ENCODE measurements at places on chromosomes 3 and 15.
A peak's percentile ranks its signal among the peaks of the same experiment; 100 is the strongest.

- no peak for DNase-seq
Measured at GRCh38 chr3:197014024-197014423, 15.6 kb downstream of the MELTF start.

DNA sequence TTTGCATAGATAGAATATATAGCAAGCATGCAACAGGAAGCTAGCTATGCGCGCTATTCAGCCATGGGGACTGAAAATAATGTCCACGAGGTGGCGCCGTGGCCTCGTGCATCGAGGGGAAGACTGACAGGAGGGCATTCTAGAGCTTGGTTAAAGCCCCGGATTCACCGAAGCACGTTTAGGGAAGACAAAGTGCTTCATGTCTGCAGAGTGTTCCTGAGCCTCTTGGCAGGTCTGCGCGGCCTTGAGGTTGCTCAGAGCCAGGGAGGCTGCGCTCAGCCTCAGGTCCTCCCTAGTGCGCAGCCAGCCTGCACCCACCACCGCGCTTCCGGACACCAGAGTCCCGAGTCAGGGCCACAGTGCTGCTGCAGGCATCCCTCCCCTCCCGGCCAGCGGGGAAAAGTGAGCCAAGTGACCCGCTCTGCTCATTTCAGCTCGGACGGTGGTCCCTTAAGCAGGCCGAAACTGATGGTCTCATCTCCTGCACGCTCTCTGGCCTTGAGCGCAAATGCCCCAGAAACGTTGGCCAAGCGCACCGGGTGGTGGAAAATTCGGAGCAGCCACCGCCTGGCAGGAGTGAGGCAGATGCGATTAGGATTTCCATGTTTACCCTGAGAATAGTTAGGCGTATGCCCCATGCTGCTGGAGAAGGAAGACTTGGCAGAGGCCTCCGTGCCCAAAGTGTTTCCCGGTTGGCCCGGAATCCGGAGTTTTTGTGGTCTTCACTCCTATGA, 24.8 kb downstream of the GABRA5 start:
- peak; percentile 79 for DNase-seq

GRCh38 chr15:41878355-41878699, 15.5 kb downstream of the SPTBN5 start:
- no peak for DNase-seq

- DNase-seq: no peak
Measured at GRCh38 chr15:82051664-82052063, 5.8 kb upstream of the MEX3B start.

GRCh38 chr3:9226326-9226725, 23.1 kb downstream of the SRGAP3 start:
- DNase-seq: peak; percentile 76

- no peak for DNase-seq
Measured at GRCh38 chr3:116186049-116186448, 259.2 kb downstream of the LSAMP start.

- DNase-seq: no peak
Measured at GRCh38 chr3:107977221-107978130, 113.4 kb downstream of the CD47 start.

- no peak for DNase-seq
Measured at GRCh38 chr3:185528532-185528931, 23.9 kb downstream of the LIPH start.

GRCh38 chr3:66110840-66111239, 72.1 kb upstream of the MAGI1 start:
- DNase-seq: no peak

DNA sequence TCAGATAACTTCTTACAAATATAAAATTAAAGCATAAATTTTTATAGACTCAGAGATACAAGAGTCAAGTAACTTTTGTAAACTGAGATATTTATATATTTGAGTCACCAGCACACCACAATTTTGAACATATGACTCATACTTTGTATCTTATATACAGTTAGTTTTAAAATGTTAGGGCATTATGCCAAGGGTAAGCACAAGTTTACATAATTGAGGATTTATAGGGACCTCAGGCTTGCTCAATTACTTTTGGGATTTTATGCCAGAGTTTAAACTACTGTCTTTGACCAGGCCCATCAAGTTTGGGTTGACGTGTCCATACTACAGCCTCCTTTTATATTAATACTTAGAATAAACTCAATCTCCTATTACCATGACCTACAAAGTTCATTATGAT, 7.4 kb upstream of the FGF7 start:
- no peak for DNase-seq

DNA sequence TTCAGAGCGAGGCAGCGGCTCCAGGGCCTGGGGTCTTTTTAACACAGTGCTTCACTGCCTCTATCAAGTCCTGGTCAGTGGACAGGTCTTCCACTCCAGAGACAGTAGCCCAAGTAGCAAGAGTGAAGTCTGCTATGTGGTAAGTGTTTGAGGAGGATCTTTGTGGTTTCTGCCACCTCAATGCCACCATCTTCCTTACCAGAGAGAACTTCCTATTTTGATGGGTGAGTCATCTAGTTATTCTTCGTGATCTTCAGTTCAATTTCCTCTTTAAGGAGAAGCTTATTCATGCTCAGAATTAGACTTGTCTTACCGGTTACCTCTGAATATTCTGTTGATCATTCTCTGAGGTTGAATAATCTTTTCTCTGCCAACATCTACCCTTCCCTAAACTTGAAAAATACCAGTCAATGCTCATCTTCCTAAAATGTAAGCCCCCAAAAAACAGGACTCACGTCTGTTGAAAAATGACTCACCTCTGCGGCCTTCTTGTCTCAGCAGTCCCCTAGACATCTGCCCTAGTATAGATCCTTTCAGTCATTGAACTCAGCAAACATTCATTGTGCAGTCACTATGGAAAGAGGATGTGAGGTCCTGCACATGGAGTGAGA, 32.2 kb upstream of the BCL6 start:
- no peak for DNase-seq

- no peak for DNase-seq
Measured at GRCh38 chr3:152236716-152237115, 32.0 kb upstream of the MBNL1 start.

DNA sequence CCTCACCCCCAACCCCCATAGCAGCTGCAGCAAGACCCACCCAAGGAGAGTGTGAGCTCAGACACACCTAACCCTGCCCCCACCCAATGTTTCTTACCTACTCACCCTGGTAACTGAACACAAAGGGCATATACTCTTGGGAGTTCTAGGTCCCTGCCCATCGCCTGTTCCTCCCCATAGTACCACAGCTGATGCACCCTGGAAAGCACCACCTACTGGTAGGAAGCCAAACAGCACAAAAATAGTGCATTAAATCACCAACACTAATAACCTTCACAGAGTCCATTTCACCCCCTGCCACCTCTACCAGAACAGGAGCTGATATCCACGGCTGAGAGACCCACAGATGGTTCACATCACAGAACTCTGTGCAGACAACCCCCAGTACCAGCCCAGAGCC, 245.2 kb downstream of the EFHB start:
- no peak for DNase-seq

DNA sequence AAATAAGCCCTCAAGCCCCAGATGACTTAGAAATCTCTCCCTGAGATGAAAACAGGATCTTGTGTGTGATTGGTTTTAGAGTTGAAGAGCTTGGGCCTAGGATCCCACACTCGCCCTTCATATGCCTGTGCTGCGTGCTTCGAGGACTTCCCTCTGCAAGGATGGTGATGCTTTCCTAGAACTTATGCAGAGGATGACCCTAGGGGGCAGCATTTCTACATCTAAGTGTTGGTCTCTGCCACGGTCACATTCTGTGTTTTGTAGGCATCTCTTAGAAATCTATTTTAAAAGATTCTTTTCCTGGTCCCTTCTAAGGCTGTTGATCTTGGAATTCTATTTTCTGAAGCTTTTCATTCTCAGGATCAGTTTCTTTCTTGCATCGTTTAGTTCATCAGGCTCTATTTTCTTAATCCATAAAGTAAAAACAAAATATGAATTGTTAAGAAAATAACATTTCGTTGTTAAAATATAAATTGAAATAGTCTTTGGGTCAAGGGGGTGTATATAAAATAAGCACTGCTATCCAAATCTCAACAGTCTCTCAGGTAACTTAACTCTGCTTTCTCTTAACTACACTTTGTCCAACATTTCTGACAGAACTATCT, 45.7 kb downstream of the WDR76 start:
- DNase-seq: peak; percentile 84

GRCh38 chr3:87900061-87900460, 158.7 kb downstream of the CGGBP1 start:
- DNase-seq: no peak

- no peak for DNase-seq
Measured at GRCh38 chr3:56404884-56405283, 63.4 kb downstream of the ERC2 start.

DNA sequence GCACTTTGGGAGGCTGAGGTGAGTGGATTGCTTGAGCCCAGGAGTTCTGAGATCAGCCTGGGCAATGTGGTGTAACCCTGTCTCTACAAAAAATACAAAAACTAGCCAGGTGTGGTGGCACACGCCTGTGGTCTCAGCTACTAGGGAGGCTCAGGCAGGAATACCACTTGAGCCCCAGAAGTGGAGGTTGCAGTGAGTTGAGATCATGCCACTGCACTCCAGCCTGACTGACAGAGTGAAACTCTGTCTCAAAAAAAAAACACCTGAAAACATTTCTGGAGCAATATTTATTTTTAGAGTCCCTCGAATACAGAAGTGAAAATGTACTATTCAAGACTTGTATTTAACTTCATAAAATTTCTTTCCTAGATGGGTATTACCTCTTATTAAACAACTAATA, 4.6 kb downstream of the SPCS1 start:
- no peak for DNase-seq

DNA sequence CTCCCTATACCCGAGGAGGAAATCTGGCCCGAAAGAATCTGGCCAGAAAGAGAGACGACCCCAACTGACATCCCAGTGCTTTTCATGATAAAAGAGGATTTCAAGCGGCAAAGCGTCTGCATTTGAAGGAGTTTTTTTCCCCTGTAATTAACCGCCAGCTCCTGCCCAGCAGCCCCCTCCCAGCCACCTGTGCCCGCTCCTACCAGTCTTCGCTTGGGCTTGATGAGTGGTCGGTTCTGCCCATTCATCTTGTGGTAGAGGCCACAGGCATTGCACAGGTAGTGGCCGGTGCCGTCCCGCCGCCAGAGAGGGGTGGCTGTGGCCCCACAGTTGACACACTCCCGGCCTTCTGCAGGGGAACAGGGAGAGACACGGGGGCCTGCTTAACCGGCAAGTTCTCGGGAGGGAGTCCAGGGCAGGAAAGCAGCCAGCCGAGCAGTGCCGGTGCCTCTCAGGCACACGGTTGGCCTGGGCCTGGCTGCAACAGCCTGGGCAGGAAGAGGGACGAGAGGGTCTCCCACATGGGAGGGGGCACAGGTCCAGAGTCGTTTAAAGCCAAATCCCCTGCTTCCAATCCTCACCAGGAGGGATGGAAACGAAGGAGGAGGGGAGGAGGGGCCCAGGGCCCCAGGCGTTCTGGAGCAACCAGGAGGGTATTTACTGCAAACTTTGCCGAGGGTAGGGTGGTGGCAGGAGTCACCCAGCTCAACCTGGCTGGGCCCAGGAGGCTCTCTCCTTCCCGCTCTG, 9.2 kb downstream of the GATA2 start:
- no peak for DNase-seq

DNA sequence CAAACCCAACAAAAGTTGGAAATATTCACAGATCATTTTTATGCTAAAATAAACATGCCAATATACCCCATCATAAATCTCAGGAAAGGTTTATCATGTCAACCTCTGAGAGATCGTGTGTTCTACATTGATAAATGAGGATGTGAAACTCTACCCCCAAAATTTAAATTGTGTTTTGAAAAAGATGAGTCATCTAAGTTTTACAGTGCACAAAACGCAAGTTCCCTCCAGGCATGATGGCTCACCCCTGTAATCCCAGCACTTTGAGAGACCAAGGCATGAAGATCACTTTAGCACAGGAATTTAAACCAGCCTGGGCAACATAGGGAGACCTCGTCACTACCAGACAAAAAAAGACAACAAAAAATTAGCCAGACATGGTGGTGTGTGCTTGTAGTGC, 1487.0 kb upstream of the GBE1 start:
- no peak for DNase-seq

- DNase-seq: no peak
Measured at GRCh38 chr3:172104471-172105072, 65.2 kb downstream of the FNDC3B start.

GRCh38 chr3:9613056-9613748, 36.1 kb upstream of the MTMR14 start:
- no peak for DNase-seq

DNA sequence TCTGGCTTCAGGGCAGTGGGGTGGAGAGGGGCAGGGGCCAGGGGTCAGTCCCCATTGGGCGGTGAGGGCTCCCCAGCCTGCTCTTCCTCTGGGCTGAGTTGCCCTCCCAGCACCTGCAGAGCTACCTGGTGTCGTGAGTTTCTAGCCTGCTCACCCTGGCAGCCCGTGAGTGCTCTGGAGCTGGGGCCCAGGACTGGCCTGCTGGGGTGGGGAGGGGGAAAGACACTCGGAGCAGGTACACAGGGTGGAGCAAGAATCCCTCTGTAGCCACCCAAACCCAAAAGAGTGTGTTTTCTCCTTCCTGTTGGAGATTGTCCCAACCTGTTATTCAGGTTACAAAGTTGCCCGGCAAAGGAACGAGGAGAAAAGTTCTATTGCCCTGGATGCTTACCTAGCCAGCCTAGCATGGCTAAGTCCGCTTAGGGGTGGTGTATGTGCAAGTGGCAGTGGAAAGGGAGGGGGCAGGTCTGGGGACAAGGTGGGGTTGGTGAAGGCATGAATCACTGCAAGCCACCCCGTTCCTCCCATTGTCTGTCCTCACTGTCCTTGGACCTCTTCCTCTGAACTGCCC, 8.9 kb downstream of the FAM3D start:
- no peak for DNase-seq

GRCh38 chr3:111979434-111980038, 710 bp downstream of the ABHD10 start:
- DNase-seq: no peak

DNA sequence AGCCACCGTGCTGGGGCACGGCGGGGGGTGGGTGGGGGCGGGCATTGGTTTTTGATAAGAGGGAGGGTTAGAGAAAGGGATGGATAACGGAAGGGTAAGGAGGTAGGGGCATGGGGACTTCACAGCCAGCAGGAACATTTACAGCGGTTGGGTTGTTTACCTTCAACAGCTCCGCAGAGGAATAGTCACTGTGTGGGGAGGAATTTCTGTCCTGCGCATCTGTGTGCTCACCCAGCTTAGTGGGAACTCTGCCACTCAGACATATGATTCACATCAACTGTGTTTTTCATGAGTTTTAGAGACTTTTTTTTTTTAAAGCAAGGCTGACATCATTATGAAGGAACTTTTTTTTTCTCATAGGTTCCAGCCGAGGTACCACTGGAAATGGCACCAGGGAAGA, 19.6 kb downstream of the CHRD start:
- peak; percentile 91 for DNase-seq

- no peak for DNase-seq
Measured at GRCh38 chr3:16174976-16175901, 759 bp downstream of the GALNT15 start.

- no peak for DNase-seq
Measured at GRCh38 chr3:190809351-190809750, 53.1 kb downstream of the GMNC start.

GRCh38 chr3:80553211-80553610, 785.4 kb upstream of the ROBO1 start:
- no peak for DNase-seq

GRCh38 chr15:51776952-51777569, 25.7 kb downstream of the TMOD2 start:
- peak; percentile 82 for DNase-seq

GRCh38 chr3:101941318-101942040, 92.2 kb downstream of the NFKBIZ start:
- DNase-seq: no peak

- peak; percentile 90 for DNase-seq
Measured at GRCh38 chr15:67024314-67024997, 40.9 kb upstream of the SMAD3 start.
